ENCODE measurements at places on chromosomes 3 and 15.

DNA sequence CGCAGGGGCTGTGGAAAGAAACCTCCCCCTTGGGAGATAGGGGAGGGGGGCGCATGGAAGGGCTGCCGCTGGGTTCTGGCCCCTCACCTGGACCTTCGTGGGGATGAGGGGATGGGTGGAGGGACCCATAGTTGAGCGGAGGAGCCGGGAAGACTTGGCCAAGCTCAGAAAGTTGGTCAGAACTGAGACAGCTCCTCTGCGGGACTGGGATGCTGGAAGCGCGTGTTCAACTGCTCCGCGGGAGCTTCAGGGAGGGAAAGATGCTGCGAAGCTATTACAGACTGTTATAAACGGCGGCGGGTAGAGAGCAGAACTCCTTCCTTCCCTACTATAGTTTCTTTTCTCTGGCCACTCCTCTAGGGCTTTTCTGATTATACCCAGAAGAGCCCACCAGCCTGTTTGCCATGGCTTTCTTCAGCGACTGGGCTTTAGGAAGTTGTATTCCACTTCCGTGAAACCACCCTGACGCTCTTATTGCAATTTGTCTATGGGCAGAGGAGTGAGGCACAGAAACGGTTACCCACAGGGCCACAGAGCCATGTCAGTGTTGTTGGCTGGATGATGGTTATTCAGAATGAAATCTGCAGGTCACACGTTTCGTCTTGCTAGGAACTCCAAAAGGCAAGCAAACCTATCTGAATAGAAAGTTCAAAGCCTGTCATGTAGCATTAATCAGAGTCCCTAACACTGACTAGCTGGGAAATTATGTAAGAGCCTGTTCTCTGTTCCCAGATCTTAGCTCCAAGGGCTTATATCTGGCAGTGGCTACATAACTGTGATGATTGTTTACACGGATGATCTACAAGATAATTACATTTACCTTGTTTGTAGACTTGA lies 1.1 kb downstream of the SYNPR start:
- DNase-seq, result no peak

GRCh38 chr3:177459401-177459800 lies 262.1 kb upstream of the TBL1XR1 start:
- DNase-seq, result no peak

DNA sequence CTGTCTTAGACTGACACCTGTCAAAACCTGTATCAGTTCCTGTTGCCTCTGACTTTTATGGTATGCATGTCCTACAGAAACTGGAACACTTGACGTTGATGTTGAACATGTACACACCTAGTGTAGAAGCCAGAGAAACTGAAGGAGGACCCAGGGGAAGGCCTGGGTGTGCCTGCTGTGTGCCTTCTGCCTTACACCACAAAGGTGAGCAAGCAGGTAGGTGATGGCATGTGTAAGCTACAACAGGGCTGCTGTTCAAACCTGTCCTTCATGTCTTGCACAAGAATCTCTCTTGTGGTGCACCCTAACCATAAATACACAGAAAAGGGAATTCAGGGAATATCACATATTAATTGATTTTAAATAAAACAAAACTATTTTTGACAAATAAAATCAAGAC lies 13.6 kb upstream of the AQP9 start:
- DNase-seq, result no peak

DNA sequence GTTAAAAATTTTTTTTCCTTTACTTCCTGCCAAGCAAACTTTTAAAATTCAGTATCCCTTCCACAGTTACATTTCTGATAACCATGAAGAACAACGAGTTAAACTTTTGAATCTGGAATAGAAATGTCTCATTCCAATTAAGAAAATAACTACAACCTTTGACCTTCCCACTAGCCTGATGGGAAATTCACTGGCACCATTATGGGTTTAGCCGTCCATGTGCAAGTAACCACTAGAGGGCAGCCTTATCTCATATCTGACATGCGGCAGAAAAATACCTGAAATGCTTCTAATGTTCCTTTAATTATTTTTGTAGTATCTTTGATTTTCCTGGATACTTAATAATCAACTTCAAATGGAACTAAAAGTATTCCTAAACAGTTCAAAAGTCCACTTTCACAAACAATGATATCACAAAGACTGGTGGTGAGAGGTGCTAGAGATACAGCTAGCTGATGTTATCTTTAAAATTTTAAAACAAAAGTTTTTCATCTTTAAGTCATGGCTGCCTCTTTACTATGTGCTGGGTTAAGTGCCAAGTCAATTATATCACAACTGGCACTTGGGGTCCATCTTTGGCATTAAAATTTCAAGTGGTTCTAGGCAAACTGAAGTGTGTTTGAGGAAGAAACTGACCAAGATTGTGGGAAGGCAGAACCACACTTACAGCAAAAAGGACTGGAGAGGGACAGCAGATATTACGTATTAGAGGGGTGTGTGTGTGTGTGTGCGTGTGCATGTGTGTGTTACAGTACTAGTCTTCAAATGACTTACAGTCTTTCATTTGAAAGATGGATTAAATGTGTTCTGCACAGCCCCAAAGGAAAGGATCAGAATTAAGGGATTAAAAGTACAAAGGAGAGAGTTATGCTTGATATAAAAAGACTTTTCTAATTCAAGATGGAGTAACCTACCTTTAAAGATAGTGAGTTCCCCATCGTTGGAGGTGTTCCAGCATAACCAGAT lies 107.1 kb upstream of the ICE2 start:
- DNase-seq, result peak; percentile 49

DNA sequence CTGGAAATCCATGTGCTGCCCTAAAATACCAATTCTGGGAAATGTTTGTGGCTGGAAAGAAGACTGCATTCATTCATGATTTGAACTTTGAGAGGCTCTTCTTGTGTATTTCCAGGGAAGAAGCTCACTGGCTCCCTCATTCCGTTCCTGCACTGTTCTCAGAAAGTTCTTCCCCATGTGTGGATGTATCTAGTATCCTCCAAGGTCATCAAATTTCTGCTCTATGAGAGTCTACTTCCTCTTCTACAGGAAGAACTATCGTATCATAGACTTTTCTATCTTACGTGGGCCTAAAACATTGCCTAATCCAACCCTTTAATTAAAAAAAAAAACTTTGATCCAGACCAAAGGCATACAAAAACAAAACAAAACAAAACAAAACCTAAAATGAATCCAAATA lies 2.9 kb downstream of the CCR3 start:
- DNase-seq, result no peak

DNA sequence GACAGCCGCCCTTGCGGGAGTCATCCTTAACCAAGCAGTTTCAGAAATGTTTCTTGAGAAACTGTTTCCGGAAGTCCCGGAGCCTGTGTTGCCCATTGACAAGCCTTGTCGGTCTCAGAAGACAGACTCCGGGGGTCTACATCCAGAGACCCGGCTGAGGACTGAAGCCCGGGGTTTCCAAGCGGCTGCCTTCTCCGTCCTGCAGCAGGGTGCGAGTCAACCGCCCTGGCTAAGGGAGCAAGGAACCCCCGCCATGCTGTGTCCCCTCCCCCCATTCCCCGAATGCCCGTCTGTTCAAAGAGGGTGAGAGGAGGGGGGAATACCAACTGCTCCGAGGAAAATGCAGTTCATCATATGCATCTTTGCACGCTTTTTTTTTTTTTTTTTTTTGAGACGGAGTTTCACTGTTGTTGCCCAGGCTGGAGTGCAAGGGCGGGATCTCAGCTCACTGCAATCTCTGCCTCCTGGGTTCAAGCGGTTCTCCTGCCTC lies 61.6 kb downstream of the ATP1B3 start:
- no peak for DNase-seq

DNA sequence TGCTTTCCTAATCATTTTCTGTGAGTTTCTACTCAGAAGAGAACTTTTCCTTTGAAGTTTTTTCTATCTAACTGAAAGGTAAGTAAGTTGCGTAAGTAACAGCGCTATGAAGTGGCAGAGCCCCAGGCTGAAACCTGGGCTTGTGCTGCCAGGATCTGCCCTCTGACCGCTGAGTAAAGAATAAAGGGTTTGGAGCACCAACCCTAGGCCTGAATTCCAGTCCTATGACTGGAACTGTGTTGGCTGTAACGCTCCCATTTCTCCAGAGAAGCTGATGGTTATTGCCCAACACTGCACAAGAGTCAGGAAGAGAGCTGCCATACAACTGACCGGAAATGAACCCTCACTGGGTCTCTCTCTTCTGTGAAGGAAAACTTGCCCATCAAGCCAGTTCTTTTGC lies 87.0 kb downstream of the FOXB1 start:
- peak; percentile 18 for DNase-seq

- peak; percentile 73 for DNase-seq
These were observed 402.1 kb downstream of the CADM2 start for GRCh38 chr3:85360742-85361387.

DNA sequence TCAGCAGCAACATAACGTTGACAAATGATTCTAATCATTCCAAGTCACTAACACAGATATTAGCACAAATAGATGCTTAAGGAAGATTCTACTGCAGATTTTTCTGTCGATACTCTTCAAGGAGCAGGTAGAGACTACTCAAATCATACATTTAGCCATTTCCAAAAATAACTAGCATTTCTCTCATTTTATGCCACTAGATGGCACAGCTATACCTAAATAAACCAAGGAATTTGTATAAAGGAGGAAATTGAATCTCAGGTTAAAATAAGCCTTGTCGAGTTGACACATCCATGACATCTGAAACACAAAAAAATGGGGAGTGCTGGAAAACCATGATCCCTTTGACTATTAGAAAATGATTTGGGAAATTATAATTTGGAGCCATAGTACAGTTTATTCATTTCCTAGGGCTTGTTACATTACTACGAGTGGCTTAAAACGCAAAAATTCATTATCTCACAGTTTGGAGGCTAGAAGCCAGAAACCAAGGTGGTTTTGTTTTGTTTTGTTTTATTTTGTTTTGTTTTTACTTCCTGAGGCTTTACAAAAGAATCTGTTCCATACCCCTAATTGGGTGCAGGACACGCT lies 59.5 kb upstream of the STRIT1 start:
- DNase-seq, result no peak

- no peak for DNase-seq
These were observed 50.2 kb downstream of the SAMMSON start for GRCh38 chr3:70049761-70050160.

- DNase-seq, result no peak
These were observed 1.9 kb downstream of the MEX3B start for GRCh38 chr15:82043796-82044372.
